ENCODE measurements at places on chromosomes 6 and 20.

GRCh38 chr20:36666181-36666740, 20.3 kb upstream of the SLA2 start:
- no peak for DNase-seq

DNA sequence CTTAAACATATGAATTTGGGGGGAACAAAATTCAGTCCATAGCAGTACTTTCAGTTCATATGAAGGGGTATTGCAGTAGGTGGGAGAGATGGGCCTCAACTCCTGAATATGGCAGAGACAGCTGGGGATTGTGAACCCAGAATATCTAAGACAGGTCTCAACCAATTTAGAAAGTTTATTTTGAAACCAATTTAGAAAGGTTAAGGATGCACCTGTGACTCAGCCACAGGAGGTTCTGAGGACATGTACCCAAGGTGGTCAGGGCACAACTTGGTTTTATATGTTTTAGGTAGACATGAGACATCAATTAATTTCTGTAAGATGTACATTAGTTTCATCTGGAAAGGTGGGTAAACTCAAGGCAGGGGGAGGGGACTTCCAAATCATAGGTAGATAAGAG, 59.5 kb downstream of the MYO6 start:
- no peak for DNase-seq

- no peak for DNase-seq
These were observed 135.8 kb downstream of the KIF16B start for GRCh38 chr20:16437387-16437996.

DNA sequence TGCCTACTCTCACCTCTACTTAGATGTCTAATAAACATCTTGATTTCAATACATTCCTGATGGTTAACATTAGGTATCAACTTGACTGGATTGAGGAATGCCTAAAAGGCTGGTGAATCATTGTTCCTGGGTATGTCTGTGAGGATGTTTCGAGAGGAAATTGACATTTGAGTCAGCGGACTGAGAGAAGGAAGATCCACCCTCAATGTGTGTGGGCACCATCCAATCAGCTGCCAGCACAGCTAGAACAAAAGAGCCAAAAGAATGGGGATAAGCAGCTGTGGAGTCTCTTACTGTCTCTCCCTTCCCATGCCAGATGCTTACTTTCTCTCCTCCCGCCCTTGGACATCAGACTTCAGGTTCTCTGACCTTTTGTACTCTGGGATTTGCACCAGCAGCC, 128.6 kb upstream of the HS3ST5 start:
- DNase-seq = no peak

- DNase-seq = no peak
These were observed 266.4 kb upstream of the PREP start for GRCh38 chr6:105669232-105669631.

DNA sequence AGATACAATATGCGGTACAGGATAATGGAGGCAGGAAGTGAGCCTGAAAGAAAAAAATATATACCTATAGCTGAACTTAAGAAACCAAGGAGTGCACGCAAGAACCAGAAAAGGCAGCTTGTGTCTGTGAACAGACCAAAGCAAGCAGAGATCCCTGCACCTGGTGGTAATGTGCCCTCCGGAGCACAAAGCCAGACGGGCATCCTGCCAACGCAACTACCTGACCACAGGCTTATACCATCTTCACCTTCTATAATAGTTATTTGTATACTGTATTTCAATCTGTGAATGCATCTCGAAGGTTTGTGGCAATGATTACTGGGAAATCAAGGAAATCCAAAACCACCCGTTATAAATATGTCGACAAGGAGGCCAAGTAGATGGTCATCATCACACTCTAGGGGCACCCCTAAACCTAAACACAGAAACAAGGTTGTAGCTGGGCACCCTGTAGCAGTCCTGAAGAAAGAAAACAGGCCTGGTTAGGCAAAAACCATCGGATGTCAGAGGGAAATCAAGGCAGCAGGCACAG, 801 bp downstream of the FBXL4 start:
- DNase-seq = peak; percentile 55

- no peak for DNase-seq
These were observed 90.7 kb upstream of the SASH1 start for GRCh38 chr6:148251891-148252290.

DNA sequence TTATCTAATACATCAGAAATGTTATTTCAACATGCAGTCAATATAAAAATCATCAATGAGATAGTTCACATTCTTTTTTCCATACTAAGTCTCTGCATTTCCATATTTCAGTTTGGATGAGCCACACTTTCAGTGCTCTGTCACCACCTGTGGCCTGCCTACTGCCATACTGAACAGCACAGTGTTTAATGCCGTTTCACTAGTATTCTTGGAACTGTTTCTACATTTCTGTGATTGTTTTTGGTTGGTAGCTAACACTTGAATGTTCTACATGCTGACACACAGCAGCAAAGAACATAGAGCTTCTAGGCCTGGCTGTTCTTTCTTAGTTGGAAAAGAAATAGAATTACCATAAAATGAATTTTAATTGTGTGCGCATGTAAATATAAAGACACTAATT, 61.4 kb upstream of the KIF25 start:
- DNase-seq = no peak

- no peak for DNase-seq
These were observed 25.6 kb downstream of the DHX35 start for GRCh38 chr20:38987777-38988176.

GRCh38 chr6:129473546-129473945, 236.4 kb downstream of the ARHGAP18 start:
- DNase-seq = no peak

DNA sequence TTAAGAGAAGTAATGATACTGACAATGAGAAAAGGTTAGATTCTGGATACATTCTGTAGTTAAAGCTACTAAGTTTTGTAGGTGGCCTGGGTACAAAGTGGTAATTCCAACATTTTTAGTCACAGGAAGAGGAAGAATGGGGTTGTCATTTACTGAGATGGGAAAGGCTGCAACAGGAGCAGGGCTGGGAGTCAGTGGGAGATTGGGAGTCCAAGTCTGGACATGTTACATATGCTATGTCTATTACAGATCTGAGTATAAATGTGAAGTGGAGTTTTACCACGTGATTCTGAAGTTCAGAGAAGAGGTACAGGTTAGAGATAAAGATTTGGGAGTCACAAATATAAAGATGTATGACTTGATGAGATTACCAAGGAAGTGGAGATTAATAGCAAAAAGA, 116.2 kb downstream of the RWDD2A start:
- DNase-seq = no peak

DNA sequence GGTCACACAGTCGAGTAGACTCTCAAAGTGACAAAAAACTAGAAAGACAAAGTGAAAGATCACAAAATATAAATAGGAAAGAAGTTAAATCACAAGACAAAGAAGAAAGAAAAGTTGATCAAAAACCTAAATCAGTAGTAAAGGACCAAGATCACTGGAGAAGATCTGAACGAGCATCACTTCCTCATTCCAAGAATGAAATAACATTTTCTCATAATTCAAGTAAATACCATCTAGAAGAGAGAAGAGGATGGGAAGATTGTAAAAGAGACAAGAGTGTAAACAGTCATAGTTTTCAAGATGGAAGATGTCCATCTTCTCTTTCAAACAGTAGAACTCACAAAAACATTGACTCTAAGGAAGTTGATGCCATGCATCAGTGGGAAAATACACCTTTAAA, 31.6 kb upstream of the GJA10 start:
- peak; percentile 28 for DNase-seq

- no peak for DNase-seq
These were observed 224.8 kb upstream of the MAP3K7 start for GRCh38 chr6:90811596-90812226.

DNA sequence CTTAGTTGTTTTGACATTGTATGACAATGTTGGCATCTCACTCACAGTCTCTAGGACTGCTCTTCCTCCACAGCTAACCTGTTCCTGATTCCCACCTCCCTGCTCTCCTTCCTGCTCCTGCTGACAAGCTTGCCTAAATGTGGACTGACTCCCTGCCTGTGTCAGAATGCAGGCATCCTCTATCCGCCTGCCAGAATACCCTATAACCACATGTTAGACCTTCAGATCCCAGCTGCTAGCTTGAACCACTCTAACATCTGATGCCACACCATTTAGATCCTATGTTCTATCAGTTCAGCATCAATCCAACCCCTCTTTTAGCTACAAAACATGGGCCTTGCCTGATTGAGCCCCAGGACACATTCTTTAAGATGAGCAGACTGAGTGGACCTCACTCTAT, 12.2 kb downstream of the FILIP1 start:
- no peak for DNase-seq

GRCh38 chr6:28000351-28001045, 43.5 kb downstream of the OR2B6 start:
- DNase-seq = no peak

All from KBM-7 (cell line).